ENCODE measurements at places on chromosomes 13 and 19.

DNA sequence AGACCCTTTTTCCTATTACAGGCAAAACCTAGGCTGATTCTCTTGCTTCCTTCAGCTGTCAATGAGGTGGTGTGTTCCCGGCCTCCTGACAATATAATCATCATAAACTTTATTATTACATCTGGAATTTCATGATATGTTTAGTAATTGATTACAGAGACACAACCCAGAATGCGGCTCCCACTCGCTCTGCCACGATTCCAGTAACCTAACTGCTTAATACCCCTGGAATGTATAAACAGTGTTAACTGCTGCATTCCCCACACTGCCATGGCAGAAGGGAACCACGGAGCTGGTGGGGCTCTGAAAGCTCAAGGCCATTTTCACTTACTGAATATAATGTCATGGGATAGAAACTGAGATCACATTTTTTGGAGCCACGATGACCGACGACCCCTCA, 17.1 kb downstream of the TSHZ3 start:
- DNase-seq: no peak

DNA sequence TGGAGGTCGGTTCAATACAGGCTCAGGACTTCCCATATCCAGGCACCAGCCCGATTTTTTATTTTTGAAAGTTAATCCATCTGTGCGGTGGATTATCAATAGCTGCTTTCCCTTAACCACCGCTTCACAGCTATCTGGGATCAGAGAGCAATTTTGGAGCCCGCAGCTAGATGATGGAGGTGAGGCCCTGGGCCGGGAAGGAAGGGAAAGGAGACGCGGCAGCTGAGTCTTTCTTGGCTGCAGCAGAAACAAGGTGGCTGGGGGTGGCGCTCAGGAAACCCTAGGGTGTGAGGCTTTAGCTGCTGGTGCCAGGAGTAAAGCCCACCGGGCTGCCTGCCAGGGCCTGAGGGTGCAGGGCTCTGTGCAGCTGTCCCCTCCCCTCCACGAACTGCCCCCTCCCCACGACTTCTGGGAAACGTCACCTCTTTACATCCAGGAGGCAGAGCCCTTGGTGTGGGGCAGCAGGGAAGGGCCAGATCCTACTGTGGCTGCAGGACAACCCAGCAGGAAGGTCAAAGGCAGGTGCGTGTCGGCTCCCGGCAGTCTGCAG, 307.0 kb downstream of the ZNF536 start:
- DNase-seq: no peak

DNA sequence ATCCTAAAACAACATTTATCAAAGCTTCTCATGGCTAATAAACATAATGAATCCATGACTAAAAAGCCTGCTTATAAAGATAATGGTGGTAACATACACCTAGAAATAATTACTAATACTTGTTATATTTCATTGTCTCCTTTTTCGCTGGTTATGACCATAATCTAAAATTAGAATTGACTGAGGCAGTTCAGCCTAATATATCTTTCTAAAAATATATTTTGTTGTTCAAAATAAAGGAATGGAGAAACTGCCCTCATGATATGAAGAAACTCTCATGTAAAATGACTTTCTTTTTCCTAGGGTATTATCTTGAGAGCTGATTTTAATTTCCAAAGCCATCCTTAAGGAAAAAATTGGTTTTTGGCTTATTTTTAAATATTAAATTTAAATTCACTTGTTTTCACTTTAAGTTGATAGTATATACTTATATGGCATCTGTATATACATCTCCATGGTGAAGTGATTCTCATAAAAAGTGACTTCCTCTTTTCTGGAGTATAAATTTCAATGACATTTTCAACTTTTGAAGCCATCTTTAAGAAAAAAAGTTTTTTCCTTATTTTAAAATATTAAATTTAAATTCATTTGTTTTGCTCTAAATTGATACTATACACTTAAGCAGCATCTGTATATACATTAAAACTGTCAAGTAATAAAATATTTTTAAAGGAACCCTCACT, 204.6 kb downstream of the VWA8 start:
- DNase-seq: no peak

DNA sequence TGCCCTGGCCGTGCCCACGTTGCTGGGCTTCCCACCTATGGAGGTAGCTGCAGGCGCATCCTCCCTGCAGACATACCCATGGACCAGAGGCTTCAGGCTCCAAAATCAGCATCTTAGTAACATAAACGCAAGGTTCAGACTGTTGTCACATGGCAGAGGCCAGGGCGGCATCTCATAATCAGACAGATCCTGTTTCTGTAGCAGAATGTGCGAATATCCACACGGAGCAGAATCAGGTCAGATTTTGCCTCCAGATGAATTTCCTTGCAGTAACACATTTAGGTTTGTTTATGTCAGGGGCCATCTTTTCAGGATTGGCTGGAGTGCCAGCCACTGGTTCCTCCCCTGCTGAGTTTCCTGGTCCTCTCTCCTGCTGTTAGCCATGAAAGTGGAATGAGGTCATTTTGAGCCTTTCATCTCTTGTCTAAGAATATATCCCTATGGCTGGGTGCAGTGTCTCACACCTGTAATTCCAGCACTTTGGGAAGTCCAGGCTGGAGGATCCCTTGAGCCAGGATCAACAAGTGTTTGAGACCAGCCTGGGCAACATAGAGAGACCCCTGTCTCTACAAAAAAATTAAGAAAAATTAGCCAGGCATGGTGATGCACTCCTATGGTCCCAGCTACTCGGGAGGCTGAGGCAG, 20.5 kb downstream of the SMARCA4 start:
- DNase-seq: no peak

DNA sequence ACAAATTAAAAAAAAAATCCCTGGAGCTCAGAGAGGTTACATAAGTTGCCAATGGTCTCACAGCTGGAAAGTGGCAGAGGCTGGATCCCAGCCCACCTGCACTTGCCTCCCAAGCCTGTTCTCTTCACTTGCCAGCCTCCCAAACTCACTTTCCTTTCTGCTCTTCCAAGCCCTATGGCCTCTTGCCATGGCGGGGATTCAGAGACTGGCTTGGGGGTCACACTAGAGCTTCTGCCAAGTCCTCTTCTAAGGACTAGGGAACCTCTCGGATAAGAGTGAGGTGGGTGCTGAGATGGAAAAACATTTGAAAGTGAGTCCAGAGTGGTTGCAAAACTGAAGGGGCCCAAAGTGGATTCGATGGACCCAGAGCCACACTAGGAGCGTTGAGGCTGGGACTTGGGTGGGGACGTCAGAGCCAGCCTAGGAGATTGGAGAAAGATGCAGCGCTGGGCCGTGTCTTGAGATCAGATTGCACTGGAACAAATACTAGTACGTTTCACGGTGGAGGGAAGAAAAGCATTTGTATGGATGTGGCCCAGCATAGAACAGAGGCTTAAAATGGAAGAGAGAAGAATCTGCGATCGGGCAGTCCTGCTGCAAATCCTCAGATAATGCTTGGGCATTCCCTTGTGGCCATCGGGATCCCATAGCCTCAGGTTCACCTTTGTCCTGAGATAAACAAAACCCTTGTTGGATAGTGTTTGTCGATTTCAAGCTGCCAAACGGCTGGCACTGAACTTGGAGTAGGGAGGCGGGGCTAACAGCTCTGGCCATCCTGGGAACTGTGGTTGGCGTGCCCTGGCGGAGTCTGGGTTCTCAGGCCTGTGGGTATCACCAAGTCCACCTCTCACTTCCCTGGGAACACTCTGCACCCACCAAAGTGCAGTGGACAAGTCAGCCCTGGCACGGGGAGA, 84.8 kb downstream of the ING1 start:
- no peak for DNase-seq

GRCh38 chr19:4454747-4455718, 2.6 kb downstream of the UBXN6 start:
- DNase-seq: no peak

DNA sequence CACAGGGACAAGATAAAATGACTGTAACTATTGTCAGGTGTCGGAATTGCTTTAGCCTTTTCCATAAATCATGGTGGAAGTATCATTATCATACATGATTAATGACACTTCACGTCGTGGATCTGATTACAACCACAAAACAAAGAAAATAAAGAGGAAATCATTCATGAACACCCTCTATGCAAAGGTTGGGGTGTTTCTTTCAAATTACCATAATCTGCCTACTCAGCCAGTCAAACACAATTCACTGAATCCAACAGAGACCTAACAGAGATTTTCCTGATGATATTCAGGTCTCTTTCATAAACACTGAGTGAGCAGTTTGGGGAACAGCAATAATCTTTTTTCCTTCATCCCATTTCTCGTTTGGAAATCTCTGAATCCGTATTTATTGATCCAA, 625.6 kb downstream of the DCT start:
- no peak for DNase-seq

- DNase-seq: no peak
Observed at GRCh38 chr13:113533161-113533840, 42.8 kb upstream of the DCUN1D2 start.

GRCh38 chr13:110062077-110062776, 244.7 kb downstream of the COL4A1 start:
- DNase-seq: no peak

- DNase-seq: no peak
Observed at GRCh38 chr13:109687559-109688448, 98.6 kb downstream of the IRS2 start.

- DNase-seq: no peak
Observed at GRCh38 chr13:114140131-114140905, 7.9 kb upstream of the RASA3 start.

- DNase-seq: no peak
Observed at GRCh38 chr13:28415994-28416421, 78.9 kb downstream of the FLT1 start.
